ENCODE measurements at places on chromosomes 2 and 18. TPM values are rescaled to one million over a fixed set of nuclear protein-coding genes. Genes with fewer than 3 reads are reported as not detected.
A peak's percentile ranks its signal among the peaks of the same experiment; 100 is the strongest.

GAREM2 gene
- 1.2 TPM for polyA plus RNA-seq

CXCR1 gene
- not detected for polyA plus RNA-seq

- no peaks in the 10 kb centered on the region for H3K4me1 ChIP-seq
- no peak for DNase-seq
- H3K27me3 ChIP-seq: no peaks in the 10 kb centered on the region
- no peak overlapping the region for H3K27ac ChIP-seq
- no peak overlapping the region for H3K4me3 ChIP-seq
- H3K36me3 ChIP-seq: no peaks in the 10 kb centered on the region
These were observed 62.2 kb downstream of the KIAA2012 start for GRCh38 chr2:202135091-202135874.

CD302 gene
- polyA plus RNA-seq: 2.1 TPM

DNA sequence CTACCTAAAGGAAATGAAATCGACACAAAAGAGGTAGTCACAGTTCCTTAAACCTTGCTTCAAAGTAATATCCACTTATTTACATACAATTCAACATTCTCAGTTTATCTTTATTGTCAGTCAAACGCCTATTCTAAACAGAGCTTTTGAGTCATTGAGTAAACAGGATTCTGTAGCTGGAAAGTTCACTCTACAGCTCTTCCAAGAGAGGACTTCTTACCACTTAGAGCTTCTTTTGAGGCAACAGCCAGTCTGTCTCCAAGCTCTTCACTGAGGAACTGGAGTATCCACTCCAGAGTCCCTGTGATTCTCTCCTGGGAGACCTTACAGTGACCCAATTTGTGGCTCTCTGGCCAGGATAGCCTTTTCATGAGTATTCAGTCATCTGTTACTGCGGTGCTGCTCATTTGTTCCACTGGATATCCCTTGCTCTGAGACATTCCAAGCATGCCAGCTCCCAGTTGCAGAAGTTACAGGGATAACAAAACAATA is 210.9 kb upstream of the OSR1 start:
- no peak for DNase-seq
- H3K4me3 ChIP-seq: no peak overlapping the region
- no peak overlapping the region for H3K27ac ChIP-seq
- no peaks in the 10 kb centered on the region for H3K36me3 ChIP-seq
- peaks cover 12% of the 10 kb centered on the region for H3K27me3 ChIP-seq

AMER3 gene
- polyA plus RNA-seq: not detected

SLC25A52 gene
- not detected for polyA plus RNA-seq

- H3K27me3 ChIP-seq: peaks cover 9% of the 10 kb centered on the region
- H3K4me1 ChIP-seq: peaks cover 15% of the 10 kb centered on the region
- DNase-seq: no peak
- H3K36me3 ChIP-seq: no peaks in the 10 kb centered on the region
- no peak overlapping the region for H3K4me3 ChIP-seq
These were observed 181.8 kb downstream of the SNTG2 start for GRCh38 chr2:1132328-1132969.

DNA sequence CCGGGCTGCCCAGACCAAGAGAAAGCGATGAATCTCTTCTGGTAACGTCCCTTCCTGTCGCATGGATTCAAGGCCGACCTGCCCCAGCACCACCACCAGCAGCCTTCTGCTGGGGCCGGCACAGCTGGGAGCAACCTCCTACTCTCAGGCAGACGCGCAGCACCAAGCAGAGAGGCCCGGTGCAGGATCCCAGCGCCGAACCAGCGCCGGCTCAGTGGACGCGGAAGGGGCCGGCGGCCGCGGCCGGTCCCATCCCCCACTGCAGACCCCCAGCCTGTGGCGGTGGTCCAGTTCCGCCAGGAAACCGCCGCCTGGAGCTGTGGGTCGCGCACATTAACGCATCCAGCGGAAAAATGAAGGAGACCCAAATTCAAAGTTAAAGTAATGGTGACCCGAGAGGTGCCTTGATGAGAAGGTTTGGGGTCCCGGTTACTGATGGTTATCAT is 525 bp upstream of the MAL start:
- H3K36me3 ChIP-seq: no peaks in the 10 kb centered on the region
- H3K4me3 ChIP-seq: no peak overlapping the region
- H3K4me1 ChIP-seq: no peaks in the 10 kb centered on the region
- DNase-seq: no peak

- no peaks in the 10 kb centered on the region for H3K4me1 ChIP-seq
- H3K4me3 ChIP-seq: no peak overlapping the region
- no peaks in the 10 kb centered on the region for H3K36me3 ChIP-seq
These were observed 87.5 kb upstream of the CTAGE1 start for GRCh38 chr18:22505141-22505591.

SETBP1 gene
- polyA plus RNA-seq: 8.3 TPM

ECEL1 gene
- polyA plus RNA-seq: not detected

SH2D6 gene
- not detected for polyA plus RNA-seq

NFU1 gene
- polyA plus RNA-seq: 108 TPM

- H3K27ac ChIP-seq: no peak overlapping the region
- DNase-seq: no peak
- H3K4me3 ChIP-seq: no peak overlapping the region
These were observed 3.2 kb downstream of the FHL2 start for GRCh38 chr2:105395691-105396090.

DNA sequence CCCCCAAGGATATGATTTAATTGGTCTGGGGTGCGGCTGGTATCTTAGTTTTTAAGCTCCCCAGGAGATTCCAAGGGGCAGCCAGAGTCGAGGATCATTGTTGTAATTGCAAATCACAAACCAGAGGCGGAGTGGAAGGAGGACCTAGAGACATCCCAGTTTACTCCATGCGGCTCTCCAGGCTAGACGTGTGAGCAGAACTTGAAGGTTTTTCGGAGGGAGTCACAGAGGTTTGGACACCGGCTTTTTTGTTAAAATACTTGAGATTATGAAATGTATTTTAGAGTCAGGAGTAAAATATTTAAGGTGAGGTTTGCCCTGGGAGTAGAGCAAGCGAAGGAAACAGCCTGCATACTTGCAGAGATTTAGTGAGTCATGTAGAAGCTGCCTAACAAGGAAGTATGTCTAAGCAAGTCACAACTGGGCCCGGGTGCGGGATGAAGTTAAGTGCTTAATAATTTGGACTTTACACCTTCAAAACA is 39.5 kb downstream of the TGOLN2 start:
- H3K27ac ChIP-seq: no peak overlapping the region
- H3K36me3 ChIP-seq: no peaks in the 10 kb centered on the region
- no peaks in the 10 kb centered on the region for H3K27me3 ChIP-seq

MALL gene
- not detected for polyA plus RNA-seq

SLC19A3 gene
- polyA plus RNA-seq: not detected

ST8SIA3 gene
- polyA plus RNA-seq: not detected

CENPA gene
- polyA plus RNA-seq: not detected

TEX44 gene
- polyA plus RNA-seq: not detected

DHRS9 gene
- polyA plus RNA-seq: 2.0 TPM

CNTNAP5 gene
- polyA plus RNA-seq: not detected

GRCh38 chr2:88865801-88866371 is 174.4 kb downstream of the RPIA start:
- peak; percentile 64 for DNase-seq
- H3K4me3 ChIP-seq: peak overlapping the region; percentile 99

ZBTB7C gene
- not detected for polyA plus RNA-seq

NCKAP5 gene
- not detected for polyA plus RNA-seq

- DNase-seq: no peak
- peaks cover 31% of the 10 kb centered on the region for H3K27me3 ChIP-seq
- H3K4me1 ChIP-seq: no peaks in the 10 kb centered on the region
These were observed 173.3 kb upstream of the TNP1 start for GRCh38 chr2:217033186-217033585.

DNA sequence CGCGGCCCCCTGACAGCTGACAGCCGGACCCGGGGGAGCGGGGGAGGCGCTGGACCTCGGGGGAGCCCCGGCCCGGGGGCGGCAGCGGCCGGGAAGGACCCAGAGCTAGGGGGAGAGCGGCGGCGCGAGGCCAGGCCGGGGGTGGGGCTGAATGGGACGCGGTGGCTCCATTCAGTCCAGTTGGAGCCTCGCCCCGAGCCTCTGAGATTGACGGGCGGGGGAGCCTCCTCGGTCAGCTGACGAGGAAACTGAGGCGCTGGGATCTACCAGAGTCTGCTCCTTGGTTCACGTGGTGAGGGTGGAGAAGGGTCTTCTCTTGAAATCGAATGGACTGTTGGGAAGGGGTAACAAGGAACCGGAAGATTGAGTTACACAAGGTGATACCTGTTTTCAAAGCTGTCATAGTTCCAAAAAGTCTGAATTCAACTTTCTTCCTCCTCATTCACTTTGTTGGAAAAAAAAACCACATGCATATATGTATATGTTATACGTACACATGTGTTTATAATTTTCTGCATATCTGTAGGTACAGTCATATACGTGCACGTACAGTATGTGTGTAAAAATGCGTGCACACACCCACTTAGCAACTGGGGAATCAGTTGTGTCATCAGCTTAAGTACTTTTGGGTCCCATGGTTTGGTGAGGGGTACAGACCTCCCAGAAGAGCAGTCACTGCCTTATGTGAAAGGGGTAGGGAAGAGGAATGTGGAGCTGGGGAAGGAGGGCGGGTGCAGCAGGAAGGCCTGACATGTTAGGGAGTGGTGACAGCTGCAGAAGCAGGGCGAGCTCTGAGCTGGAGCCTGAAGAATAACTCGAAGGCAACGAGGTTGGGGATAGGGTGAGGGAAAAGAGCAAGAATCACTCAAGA is 628 bp downstream of the PPP1R7 start:
- H3K4me1 ChIP-seq: peaks cover 36% of the 10 kb centered on the region
- no peaks in the 10 kb centered on the region for H3K36me3 ChIP-seq
- no peaks in the 10 kb centered on the region for H3K27me3 ChIP-seq
- H3K27ac ChIP-seq: peak overlapping the region; percentile 98
- no peak for DNase-seq
- peak overlapping the region; percentile 100 for H3K4me3 ChIP-seq

DNA sequence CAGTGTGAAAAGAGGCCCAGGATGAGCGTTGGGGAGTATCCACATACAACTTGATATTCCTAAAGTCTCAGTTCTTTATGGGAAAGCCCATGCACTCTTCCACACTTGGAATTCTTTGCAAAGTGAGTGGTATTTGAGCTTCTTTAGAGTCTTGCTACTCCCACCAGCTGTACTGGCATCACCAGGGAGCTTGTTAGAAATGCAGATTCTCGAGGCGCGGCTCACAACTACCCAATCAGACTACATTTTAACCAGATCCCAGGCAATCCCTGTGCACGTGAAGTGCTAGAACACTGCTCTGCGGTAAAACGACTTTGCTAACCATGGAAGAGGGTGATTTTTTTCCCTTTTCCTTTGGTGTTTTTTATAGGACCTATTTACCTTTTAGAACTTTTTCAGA is 184.7 kb downstream of the NEDD4L start:
- H3K27me3 ChIP-seq: no peaks in the 10 kb centered on the region
- H3K27ac ChIP-seq: no peak overlapping the region
- H3K36me3 ChIP-seq: peaks cover 15% of the 10 kb centered on the region

GRCh38 chr2:190943706-190944105 is 63.1 kb downstream of the GLS start:
- no peak for DNase-seq
- H3K4me1 ChIP-seq: peaks cover 7% of the 10 kb centered on the region
- H3K27me3 ChIP-seq: no peaks in the 10 kb centered on the region

DNA sequence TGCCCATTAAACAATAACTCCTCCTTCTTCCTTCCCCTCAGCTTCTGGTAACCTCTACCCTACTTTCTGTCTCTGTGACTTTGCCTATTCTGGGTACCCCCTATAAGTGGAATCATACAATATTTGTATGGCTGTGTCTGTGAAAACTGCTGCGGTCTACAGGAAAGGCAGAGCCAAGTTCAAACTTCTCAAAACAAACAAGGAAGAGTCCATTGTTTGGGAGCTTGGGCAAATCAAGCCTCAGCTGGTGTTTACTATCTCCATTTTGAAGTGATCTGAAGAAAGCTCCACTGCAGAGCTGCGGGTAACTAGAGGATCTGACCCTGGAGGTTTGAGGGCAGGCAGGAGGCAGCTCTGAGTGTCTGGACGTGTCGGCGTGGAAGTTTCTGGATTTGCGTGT is 48.6 kb upstream of the DAPL1 start:
- DNase-seq: no peak
- no peak overlapping the region for H3K4me3 ChIP-seq
- H3K27me3 ChIP-seq: peaks cover 20% of the 10 kb centered on the region

UGT1A4 gene
- not detected for polyA plus RNA-seq

RGPD5 gene
- 3.6 TPM for polyA plus RNA-seq

DNA sequence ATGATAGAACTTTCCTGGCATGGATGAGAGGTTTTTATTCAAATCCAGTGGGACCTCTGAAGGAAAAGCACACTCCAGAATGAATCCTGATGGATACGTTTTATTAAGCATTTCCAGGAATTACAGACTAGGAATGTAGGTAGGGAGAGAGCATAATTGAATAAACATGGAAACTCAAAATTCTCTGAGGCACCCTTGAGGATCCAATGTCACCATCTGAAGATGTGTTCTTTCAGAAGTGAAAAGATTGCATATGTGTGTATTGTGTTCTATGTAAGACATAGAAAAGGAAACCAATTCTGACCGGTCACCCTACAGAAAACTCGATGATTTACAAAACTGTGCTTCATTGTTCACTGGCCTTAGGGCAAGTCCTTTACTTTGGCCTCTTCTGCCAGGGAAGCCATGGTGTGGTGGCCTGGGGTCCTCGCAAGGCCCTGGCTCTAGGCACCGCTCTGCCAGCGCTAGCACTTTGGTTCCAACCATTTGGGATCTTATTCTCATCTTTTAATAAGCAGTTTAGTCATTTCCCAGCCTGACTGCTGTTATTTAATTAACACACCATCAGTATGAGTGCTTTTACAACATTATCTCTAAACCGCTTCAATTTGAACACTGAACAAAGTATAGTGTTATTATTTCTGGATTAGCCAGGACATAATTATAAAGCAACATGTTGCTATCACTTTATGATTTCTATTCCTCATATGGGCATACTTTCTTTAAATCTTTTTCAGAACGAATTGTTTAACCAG is 4.5 kb upstream of the GKN1 start:
- H3K27ac ChIP-seq: no peak overlapping the region
- H3K4me1 ChIP-seq: no peaks in the 10 kb centered on the region
- no peaks in the 10 kb centered on the region for H3K27me3 ChIP-seq
- H3K4me3 ChIP-seq: no peak overlapping the region
- no peak for DNase-seq
- H3K36me3 ChIP-seq: no peaks in the 10 kb centered on the region

REG1B gene
- not detected for polyA plus RNA-seq

DRC1 gene
- not detected for polyA plus RNA-seq

DNA sequence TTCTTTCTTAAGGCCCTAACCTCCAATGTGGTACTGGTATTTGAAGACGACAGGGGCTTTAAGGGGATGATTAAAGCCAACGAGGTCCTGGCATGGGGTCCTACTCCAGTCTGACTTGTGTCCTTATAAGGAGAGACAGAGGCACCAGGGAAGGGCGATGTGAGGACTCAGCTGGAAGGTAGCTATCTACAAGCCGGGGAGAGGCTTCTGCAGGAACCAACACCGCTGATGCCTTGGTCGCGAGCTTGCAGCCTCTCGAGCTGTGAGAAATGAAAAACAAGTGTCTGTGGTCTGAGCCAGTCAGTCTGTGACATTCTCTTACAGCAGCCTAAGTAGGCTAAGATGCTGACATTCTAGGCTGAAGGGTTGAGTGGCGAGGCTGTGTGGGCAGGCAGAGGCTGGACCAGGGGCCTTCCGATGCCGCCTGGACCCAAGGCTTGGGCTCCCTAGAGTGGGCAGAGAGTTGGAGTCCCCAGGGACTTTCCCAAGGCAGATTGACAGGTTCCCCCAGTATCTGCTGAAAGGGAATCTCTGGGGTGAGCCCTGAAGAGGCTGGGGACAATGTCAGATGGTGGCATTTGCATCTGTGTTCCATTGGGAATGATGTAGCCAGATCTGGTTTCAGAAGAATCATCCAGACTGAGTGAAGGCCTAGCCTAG is 322.9 kb upstream of the HS6ST1 start:
- no peaks in the 10 kb centered on the region for H3K36me3 ChIP-seq
- H3K27me3 ChIP-seq: peaks cover 6% of the 10 kb centered on the region
- H3K4me1 ChIP-seq: peaks cover 9% of the 10 kb centered on the region
- no peak overlapping the region for H3K27ac ChIP-seq
- no peak for DNase-seq

TUBA3D gene
- polyA plus RNA-seq: not detected

SIX3 gene
- polyA plus RNA-seq: not detected

STPG4 gene
- not detected for polyA plus RNA-seq
